ENCODE measurements at places on chromosomes 6 and 20.

- no peak for DNase-seq
These were observed 374.6 kb upstream of the JARID2 start for GRCh38 chr6:14871221-14871620.

- DNase-seq = no peak
These were observed 185.4 kb upstream of the GRIK2 start for GRCh38 chr6:101208152-101208551.

GRCh38 chr6:132390017-132390416 lies 11.3 kb downstream of the MOXD1 start:
- DNase-seq = no peak

GRCh38 chr20:20241976-20242375 lies 125.9 kb upstream of the INSM1 start:
- DNase-seq = no peak

DNA sequence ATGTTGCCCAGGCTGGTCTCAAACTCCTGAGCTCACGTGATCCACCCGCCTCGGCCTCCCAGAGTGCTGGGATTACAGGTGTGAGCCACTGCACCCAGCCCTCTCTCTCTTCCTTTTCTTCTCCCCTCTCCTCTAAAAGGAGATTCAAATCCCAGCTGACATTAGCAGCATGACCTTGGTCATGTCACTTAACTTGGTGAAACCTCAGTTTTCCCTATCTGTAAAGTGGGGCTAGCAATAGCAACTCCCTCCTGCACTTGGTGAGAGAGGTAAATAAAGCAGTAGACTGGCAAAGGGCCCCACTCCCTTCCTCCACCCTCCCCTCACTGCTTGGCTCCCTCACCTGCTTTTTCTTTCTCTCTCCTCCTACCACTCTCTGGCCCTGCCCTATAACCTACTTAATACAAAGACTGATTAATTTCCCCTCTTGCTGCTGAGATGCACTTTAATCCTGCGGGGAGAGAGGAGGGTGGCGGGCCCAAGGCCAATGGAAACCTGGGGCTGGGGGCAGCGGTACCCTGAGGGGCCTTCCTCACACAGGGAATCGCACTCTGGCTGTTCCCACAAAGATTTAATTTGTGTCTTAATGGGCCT lies 54.2 kb upstream of the ZFAND3 start:
- no peak for DNase-seq

- no peak for DNase-seq
These were observed 54.8 kb downstream of the TNFRSF21 start for GRCh38 chr6:47254906-47255305.

Measured in inflammatory macrophage treated with lipopolysaccharide for 1 hour (primary cell).